ENCODE measurements at places on chromosomes 7 and 10.
A peak's percentile ranks its signal among the peaks of the same experiment; 100 is the strongest.

DNA sequence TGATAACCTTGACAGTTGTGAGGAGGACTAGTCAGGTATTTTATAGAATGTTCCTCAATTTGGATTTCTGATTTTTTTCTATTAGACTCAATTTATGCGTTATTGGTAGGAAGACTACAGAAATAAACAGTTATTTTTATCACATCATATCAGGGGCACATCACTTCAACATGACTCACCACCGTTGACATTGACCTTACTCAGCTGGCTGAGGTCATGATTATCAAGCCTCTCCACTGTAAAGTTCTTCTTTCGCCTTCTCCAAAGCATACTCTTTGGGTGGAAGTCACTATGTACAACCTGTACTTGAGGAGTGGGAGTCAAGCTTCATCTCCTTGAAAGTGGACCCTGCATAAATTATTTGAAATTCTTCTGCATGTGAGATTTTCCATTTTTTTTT lies 194.3 kb upstream of the IGFBP3 start:
- DNase-seq: peak; percentile 34

DNA sequence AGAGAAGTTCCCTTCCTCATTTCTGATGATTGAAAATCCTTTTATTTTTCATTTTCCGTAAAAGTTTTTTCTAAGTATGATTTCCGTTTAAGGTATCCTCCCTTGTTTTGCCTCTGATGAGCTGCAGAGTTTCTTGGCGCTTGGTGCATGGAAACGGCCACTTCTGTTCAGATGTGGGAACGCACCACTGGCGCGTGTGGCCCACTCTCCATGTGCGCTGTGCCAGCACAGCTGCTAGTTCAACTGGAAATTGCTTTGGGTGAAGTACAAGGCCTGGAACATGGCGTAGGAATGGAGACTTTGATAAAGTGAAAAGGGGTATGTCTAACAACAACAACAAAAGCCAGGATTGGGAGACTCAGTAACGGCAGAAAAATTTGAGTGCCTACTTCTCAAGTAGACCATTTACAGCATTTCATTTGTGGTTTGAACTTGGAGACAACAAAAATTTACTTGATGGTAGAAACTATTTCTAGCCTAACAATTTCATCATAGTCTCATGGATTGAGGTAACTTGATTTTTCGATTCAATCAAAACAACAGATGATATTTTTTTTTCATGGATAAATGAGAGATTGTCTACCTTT lies 364.2 kb downstream of the SUGCT start:
- DNase-seq: no peak

- no peak for DNase-seq
Measured at GRCh38 chr7:111180338-111180737, 89.4 kb downstream of the LRRN3 start.

GRCh38 chr7:126443951-126444350 lies 808.8 kb downstream of the GRM8 start:
- DNase-seq: no peak

DNA sequence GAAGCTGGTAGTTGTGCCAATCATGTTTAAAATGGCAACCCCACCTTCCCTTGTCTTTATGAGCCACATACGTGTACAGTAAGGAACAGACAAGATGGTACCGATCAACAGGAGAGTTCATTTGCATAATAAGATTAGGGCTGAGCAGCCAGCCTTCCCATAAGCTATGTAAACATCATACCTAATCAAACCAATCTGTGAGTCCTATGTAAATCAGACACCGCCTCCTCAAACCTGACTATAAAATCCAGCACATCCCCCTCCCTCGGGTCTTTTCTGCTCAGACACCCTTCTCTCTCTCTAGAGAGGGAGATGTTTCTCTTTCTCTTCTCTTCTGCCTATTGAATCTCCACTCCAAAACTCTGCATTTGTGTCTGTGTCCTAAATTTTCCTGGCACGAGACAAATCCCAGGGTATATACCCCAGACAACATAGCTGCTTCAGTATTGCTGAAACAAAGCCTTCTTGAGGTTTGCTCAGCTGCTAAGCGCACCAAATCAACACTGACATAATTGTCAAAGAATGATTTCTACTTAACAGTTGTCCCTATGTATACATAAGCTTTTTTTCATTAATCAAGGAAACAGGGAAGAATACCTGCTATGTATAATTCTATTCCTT lies 279.2 kb downstream of the THSD7A start:
- no peak for DNase-seq

GRCh38 chr7:5050676-5051075 lies 5.0 kb downstream of the RBAK start:
- DNase-seq: no peak

DNA sequence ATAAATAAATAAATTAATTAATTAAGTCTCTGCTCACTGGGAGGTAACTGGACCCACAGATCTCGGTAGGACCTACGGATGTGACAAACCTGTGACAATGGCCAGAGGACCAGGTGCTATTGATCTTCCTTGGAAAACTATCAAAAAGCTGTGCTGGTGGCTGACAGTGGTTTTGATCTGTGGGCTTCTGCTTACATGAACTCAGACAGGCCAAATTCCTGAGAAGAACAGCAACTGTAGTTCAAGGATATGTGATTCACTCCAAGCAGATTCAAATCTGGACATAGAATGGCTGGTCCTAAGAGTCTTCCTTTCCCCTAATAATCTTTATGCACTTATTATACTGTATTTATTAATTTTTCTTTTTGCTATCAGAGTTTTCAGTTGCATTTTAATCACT lies 80.0 kb downstream of the ATXN7L1 start:
- DNase-seq: peak; percentile 76

- no peak for DNase-seq
Measured at GRCh38 chr10:118840776-118841468, 86.2 kb upstream of the CACUL1 start.

Data from amniotic epithelial cell (primary cell).